Esophagus squamous epithelium (tissue), 5 donors: ENCODE measurements at places on chromosomes 13 and 19.

GRCh38 chr19:13002166-13002898 is 7.1 kb downstream of the NFIX start:
- DNase-seq, result no peak

DNA sequence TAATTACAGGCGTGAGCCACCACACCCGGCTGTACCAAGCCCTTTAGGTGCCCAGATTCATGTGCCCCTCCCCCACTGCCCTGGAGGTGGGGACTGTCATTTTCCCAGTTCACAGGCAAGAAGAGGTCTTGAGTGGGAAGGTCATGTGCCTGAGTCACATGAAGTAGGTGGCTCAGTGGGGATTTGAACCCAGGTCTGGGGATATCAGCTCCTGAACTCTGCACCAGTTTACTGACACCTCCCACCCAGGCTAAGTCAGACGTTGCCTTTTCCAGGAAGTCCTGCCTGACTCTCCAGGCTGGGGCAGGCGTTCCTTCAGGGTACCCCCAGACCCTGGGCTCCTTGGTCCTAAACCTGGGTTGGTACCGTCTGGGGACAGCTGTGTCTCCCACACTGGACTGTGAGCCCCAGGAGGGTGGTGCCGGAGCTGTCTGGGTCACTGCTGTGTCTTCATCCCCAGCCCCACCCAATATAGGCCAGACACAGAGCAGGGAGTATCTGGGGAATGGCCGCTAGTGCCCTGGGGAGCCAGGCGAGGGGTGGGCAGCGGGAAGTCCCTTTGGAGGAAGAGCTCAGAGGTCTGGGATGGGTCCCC is 8.6 kb downstream of the VASP start:
- no peak for DNase-seq

- DNase-seq, result no peak
Measured at GRCh38 chr19:43966079-43966694, 15.2 kb downstream of the ZNF221 start.

GRCh38 chr19:24029941-24030636 is 56.9 kb upstream of the ZNF254 start:
- no peak for DNase-seq

DNA sequence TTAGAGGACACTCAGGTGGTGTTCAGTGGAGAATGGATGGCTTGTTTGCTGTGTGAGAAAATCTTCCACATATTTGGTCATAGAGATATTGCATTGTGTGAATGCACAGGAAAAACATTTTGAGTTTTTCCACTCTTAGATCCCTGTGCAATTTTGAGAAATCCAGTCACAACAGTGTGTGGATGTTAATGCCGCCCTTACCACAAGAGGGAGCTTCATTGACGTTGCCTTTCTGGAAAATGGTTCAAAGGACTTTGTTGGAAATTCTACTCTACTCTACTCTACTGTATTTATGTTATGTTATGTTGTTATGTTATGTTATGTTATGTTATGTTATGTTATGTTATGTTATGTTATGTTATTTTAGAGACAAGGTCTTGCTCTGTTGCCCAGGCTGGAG is 13.4 kb downstream of the ZNF20 start:
- DNase-seq, result no peak

DNA sequence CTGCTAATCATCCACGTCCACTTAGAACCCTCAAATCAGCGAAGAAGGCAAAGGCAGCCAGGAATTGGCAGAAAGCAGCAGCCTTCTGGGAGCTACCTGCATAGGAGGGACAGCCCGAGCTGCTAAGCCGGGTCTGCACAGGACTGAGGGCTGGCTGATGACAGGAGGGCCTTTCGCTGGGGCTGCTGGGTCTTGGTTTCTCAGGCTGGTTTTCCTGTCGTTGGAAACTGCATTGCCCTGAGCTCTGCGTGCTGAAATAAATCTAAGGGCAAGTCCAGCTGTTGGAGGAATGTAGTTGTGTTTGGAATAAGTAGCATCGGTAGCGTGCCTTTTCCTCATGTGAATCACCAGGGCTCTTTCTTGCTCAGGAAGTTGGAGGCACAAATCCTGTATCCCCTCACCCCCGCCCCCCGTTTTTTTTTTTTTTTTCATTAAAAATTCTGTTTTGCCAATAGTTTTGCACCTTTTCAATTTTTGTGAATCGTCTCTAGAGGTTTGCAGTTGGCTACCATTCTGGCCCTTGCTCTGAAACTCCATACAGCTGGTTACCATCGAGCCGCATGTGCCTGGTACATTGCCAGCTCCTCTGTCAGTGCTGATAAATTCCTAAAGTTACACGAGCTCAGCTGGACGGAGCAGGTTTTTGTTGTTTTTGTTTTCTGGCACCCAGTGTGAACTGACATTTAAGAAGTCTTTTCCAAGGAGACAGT is 193.9 kb upstream of the RNF113B start:
- DNase-seq, result no peak

- DNase-seq, result no peak
Measured at GRCh38 chr13:36841391-36841790, 22.4 kb downstream of the RFXAP start.

DNA sequence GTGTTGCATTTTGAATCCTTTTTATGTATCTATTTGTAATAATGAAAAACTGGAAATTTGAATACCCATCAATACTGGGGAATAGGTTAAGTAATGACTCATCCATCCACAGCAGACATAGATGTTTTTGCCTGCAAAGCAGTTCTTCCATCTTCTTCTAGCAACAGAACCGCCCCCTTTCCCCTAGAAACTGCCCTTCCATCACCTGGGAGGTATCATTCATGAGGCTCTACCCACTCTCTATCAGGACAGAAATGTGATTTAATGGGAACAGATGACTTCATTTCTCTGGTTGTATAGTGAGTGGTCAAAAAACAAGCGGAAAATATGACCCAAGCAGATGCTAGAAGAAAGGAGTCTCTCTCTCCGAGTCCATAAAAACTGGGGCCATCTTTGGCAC is 532.8 kb downstream of the UQCRFS1 start:
- no peak for DNase-seq
